ENCODE measurements at places on chromosomes 1 and 21.

- no peak for DNase-seq
These were observed 9.4 kb upstream of the SLC25A24 start for GRCh38 chr1:108209456-108210108.

DNA sequence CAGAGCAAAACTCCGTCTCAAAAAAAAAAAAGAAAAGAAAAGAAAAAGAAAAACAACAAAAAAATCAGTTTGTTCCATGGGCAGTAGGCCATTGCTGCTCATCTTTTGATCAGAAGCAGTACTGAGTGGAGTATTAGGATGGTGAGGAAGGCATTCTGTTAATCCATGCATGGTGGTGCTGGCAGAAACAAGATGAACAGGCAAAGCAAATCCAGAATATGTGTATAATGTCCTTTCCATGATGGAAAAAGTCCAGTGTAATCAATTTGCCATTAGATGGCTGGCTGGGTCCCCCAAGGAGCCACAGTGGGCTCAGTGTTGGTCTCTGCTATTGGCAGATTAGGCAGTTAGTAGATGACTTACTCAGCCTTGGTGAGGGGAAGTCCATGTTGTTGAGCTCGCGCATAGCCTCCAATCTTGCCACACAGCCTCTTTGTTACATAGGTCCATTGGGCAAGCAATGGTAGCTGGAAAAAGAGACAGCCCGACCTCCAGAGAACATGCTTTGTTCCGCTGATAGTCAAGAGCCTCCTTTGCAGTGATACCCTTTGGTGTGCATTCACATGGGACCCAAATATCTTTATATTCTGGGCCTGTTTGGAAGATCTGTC lies 23.3 kb downstream of the H3-3A start:
- DNase-seq, result no peak

DNA sequence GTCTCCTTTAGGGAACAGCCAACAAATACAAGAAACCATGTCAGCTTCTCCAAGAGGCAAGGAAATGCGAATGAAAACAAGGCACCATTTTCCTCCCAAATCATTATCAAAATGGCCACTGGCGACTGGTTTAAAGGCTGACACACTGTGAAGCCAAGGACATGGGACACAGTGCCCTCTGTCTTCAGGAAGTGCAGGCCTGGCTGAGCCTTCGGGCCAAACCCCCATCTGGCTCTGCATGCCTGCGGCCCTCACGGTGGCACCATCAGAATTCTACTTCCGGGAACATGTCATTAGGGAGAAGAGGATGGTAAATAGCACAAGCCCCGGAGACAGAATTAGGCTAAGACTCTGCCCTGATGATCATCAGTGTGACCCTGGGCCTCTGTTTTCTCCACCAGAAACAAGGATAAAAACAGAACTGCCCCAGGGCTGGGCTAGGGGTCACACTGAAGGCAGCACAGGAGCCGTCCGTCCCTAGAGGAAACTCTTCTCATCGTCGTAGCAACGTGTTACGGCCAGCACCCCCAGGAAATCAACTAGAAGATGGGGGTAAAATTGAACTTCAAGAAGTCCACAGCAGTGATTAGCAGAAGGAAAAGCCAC lies 103.5 kb downstream of the NPHP4 start:
- no peak for DNase-seq

GRCh38 chr1:13661539-13661938 lies 38.4 kb upstream of the PRDM2 start:
- peak; percentile 87 for DNase-seq

- no peak for DNase-seq
These were observed 38.2 kb upstream of the WASF2 start for GRCh38 chr1:27527890-27528817.

GRCh38 chr1:20107351-20107750 lies 12.0 kb downstream of the PLA2G2D start:
- no peak for DNase-seq

DNA sequence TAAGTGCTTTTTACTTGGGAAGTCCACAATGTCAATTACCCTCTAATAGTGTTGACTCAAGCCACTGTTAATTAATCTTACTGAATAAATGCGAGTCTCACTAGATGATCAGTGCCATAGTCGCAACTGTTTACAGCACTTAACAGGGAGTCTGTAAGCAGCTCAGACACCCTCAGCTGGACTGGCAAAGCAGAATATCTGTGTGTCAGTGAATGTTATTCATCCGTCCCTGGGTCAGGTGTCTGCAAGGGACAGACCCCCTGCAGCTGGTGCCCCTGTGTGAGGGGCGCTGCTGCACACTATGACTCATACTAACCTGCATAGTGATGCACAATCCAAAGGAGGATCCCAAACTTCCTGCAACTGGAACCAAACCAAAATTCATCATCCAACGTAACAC lies 306.5 kb downstream of the HHIPL2 start:
- no peak for DNase-seq

DNA sequence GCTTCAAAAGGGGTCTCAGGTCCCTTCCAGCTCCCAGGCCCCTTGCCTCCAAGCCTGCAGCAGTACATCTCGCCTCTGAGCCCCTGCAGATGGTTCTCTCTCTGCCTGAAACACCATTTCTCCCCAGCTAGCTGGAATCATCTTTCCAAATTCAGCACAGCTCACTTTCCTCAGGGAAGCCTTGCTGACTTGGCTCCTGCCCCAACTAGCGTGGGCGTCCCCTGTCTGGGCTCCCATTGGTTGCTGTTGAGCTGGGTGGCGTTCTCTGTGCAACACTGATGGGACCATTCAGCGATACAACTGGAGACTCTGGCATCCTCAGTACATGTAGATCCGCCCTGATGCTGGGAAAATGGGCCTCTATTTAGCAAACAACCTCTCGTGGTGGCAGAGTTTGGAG lies 141.3 kb upstream of the IGSF21 start:
- no peak for DNase-seq

DNA sequence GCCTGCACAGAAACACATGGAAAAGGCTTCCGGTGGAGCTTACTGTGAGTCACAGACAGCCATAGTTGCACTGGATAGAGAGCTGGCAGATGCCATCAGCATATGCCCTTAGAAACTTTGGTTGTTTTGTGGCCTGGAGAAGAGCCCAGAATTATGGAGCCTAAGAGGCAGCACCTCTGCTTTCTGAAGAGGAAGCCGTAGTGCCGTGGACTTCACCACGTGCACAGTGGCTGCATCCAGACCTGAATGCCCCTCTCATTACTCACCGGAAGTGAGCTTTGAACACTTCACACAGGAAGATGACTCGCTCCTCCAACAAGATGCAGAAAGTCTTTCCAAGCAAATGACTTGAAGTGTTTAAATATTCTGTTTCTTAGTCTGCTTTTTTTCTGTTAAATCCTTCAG lies 28.4 kb downstream of the JUN start:
- DNase-seq, result peak; percentile 95

- DNase-seq, result no peak
These were observed 44.0 kb downstream of the MORN1 start for GRCh38 chr1:2347409-2347785.

Measured in AG08395 (cell line).